ENCODE measurements at places on chromosomes 7 and 10.

- DNase-seq: no peak
Measured at GRCh38 chr7:81573128-81573527, 196.7 kb downstream of the HGF start.

GRCh38 chr7:83677180-83677866, 28.4 kb upstream of the SEMA3E start:
- DNase-seq: no peak

DNA sequence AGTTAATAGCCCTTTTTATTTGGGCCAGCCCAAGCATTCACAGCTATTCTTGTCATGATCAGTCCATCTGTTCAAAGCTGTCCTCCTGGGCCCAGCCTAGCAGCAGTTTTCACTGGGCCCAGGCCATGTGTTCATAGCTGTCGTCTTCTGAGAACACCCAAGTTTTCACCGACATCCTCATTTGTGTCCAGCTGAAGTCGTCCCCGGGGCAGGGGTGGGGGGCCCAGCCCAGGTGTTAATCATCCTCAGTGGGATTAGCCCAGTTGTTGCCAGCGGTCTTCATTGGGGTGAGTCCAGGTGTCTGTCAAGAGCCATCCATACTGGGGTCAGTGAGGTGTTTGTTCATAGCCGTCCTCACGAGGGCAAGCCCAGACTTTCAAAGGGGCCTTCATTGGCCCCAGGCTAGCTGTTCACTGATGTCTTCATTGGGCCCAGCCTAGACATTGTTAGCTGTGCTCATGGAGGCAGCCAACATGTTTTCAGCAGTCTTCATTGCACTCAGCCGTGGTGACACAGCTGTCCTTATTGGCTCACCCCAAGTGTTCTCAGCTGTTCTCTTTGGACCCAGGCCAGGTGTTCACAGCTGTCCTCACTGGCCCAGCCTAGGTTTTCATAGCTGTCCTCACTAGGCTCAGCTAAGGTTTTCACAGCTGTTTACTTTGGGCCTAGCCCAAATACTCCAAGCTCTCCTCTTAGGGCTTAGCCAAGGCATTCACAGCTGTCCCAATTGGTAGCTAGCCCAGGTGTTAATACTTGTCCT, 10.0 kb downstream of the FRG2B start:
- DNase-seq: no peak

GRCh38 chr7:2282185-2282751, 32.0 kb downstream of the SNX8 start:
- DNase-seq: no peak

DNA sequence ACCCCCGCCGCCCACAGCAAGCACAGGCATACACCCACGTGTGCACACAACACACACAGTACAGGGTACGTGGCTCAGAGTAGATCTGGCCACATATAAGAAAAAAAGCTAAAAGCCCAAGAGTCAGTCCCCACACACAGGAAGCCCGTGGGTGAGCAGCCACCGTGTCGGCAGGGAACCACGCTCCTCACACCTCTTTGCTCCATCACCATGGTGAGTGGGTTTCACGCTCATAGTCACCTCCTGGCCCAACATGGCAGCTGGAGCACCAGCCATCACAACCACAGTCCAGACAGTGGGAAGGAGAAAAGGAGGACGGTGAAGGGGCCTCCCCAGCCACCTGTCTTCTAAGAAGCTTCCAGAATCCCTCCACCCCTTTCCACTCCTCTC, 76.0 kb upstream of the PDGFA start:
- DNase-seq: no peak

- DNase-seq: no peak
Measured at GRCh38 chr7:98467570-98468312, 66.9 kb upstream of the BAIAP2L1 start.

GRCh38 chr10:73863039-73863817, 11.1 kb downstream of the CAMK2G start:
- no peak for DNase-seq

All from activated CD4-positive, CD25-positive, alpha-beta regulatory T cell (primary cell).